Stimulated activated CD8-positive, alpha-beta memory T cell treated with anti-CD3 and anti-CD28 coated beads, Interleukin-4, amount 100 ng/mL, for 48 hours (primary cell): ENCODE measurements at places on chromosomes 12 and 14.
A peak's percentile ranks its signal among the peaks of the same experiment; 100 is the strongest.

DNA sequence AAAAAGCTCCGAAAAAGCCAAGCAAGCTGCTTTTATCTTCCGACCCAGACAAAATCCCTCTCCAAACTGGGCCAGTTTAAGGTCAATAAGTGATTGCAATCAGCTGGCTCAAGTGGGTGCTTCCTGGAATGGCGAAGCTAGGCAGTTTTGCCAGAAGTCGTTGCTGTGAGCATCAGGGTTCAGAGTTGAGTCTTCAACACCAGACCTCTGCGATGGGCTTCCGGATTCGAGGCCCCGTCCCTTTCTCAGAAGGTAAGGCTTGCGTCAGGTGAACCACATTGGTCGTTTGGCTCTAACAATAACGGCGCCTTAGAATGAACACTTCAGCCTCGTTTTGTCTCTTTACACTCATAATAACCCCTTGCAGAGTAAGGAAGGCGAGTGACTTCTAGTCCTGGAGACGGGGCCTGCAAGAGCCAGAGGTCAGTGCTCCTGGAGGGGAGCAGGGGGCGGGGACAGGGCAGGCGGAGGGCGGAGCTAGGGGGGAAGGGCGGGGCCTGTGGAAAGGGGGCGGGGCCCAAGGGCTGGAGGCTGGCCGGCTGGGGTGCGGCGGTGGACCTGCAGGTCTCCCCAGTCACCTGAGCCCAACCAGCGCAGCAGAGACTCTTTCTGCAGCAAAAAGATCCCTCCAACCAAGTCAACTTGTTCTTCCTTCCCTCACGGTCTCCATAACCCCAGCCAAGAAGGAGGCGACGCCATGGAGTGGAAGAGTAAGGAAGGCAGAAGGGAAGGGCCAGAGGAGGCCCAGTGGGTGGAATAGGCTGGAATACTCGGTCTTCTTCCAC lies 34.0 kb upstream of the NFYB start:
- no peak for DNase-seq

DNA sequence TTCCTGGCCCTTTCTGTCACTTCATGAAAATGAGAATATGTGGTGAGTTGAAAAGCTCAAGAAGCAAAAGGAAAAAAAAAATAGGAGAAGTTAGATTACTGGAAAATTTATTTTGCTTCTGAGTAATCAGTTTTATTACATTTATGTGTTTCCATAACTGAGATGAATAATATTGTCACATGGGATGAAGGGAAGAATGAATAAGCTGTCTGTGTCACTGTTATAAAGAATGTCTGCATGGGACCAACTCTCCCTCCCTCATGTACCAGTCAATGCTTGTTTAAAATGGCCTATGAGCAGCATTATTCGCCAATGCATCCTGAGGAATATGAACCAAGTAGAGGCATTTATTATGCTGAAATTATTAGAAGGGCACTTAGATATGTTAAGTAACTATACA lies 246.3 kb downstream of the PRKD1 start:
- DNase-seq, result no peak

DNA sequence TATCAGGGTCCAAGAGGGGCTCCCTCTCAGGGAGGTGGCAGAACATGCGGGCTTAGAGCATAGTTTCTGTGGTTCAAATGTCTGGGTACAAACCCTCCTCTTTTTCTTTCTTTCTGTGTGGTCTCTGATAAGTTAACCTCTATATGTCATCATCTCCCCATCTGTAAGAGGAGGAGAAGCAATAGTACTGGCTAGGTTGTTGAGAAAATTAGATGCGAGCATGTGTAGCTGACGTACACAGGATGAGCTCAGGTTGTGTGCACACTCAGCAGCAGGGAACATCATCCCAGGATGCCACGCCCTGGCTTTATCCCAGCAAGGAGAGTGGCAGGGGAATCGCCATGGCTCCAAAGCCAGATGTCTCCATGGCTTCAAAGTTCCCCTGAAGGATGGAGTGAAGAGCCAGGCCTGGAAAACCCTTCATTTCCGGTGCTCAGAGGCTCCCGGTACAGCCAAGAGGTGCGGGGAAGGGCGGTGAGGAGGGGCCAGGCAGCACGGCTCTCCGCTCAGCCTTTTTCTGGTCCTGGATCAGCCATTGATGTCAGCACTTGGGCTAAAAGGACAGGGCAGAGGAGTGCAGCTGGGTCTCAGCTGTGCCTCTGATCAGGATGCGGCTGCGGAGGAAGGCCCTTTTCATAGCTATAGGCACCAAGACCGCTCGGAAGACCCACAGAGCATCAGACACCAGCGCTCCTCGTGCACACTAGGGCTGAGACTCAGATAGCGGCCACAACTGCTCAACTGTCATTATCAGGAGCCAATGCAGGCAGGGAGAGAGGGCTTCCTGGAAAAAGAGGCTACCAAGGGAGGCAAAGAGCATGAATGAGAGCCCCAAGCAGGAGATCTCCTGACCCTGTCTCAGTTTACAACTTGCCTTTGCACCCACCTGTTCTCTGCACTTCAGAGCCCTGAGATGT lies 41.5 kb downstream of the ARL6IP4 start:
- no peak for DNase-seq

DNA sequence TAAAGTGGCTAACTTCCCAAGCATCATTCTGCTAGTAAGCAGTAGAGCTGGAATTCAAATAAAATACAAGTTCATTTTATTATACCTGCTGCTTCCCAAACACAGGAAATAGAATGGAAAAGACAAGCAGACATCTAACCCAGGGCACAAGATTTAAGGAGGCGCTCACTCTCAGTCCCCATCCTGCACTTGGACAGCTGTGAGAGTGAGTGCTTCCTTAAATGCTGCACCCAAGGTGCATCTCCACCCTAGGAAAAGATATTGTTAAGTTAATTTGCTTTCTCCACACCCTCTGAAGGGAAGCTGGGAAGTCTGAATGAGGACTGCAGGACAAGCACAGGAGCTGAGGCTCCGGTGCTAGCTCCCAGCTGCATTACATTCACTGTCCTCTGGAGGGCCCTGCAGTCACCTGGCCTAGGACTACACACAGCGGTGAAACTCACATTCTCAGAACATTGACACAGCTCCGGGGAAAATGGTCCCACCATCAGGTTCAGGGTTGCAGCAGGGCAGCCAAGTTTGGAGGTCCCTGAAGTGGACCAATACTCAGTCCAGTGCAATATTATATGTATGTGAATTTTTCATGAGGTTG lies 14.2 kb downstream of the HEBP1 start:
- peak; percentile 34 for DNase-seq

DNA sequence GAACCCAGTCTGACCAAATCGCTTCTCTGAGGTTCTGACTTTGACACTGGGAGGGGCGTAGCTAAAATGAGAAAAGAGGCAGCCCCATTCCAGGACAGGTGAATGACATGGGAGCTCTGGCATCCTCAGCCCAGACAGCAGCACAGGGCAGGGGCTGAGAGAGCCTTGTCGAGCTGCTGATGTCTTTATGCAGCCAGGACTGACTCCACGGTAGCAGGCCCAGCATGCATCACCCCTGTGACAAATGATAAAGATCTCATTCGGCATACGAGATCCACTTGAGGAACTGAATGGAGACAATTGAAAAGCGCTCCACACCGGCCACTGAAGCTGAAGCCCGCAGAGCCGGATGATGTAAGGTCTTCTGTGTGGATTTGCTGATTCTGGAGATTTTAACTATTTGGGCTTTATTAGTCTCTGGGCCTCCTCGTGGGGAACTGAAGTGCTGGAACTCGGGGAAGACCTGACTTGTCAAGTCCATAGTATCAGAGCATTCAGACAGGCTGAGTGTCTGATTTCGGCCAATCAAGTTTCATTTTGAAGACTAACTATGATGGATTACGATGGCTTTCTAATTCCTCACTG lies 56.9 kb upstream of the MAP1LC3B2 start:
- DNase-seq, result no peak

DNA sequence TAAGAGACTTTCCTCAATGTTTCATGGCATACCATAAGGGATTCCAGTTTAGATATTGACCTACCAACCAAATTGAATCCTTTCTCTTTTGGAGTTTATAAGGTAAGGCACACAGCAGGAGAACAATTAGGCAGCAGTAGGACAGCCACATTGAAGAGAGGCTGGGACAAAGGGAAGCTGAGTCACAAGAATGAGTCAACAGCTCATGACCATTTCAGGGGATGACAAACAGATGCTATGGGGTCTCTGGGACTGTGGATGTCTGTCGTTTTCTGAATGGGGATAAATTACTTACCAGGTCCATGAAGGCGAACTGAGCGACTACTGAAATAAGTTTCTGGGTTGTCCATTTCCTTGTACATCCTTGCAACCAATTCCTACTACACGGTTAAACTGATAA lies 48.6 kb upstream of the E2F7 start:
- no peak for DNase-seq

- no peak for DNase-seq
Observed at GRCh38 chr14:36619131-36619530, 36.7 kb upstream of the NKX2-8 start.

DNA sequence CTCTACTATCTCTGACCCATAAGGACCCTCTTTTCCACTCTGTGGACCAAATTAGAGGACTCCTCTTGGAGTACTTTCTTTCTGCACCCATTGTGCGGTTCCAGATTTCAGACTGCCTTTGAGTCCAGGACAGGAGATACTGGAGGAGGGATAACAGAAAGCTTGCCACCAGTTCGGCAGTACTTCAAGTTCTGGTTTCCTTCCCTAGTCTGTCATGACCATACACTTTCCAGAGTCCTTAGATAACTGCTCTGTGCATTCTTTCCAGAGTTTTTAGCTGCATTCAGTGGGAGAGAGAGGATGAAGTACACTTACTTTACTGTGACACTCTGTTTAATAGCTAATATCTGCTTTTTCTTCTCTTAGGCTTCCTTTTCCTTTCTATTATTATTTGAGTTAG lies 54.8 kb upstream of the OSBPL8 start:
- no peak for DNase-seq

GRCh38 chr12:98714426-98714825 lies 69.3 kb downstream of the APAF1 start:
- DNase-seq, result no peak

- DNase-seq, result no peak
Observed at GRCh38 chr14:22977434-22977683, 5.0 kb downstream of the AJUBA start.

GRCh38 chr14:41362139-41362538 lies 244.5 kb upstream of the LRFN5 start:
- no peak for DNase-seq

- DNase-seq, result no peak
Observed at GRCh38 chr12:66453844-66454243, 151.6 kb downstream of the HELB start.

DNA sequence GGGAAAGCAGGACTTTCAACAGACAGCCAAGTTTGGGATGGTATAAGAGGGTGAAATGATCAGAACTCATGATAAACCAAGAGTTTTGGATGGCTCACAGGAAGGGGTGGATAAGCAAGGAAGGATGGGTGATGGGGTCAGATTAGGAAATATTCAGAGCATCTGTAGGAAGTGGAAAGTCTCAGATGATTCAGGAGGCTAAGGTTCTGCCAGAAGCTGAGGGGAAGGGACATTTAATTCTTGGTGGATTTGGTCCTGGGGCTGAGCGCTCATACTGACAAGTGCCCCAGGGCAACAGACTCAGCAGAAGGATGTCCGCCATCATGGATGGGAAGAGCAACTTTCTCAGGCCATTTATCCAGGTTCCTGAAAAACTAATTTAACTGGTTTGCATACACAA lies 28.4 kb upstream of the BDKRB2 start:
- DNase-seq, result no peak

DNA sequence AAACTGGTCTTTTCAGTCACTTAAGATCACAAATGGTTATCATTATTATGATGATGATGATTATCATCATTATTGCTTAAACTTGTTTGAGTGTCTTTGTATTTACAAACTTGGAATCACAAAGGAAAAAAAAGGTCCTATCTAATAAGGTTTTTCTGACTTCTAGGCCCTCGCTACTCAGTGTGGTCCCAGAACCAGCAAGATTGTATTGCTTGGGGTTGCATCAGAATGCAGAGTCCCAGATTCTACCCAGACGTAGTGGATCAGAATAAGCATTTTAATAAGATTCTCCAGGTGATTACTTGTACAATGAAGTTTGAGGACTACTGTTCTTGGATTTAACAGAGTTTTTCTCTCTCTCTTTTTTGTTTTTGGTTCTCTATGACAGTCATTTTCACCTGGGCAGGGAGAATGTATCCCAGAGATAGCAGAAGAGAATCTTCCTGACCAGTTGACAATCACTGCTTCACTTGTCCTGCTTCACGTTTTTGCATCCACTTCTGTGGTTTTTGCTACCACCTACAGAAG lies 29.3 kb upstream of the PPP1R12A start:
- no peak for DNase-seq
